ENCODE measurements at places on chromosomes 6 and 20. TPM values are rescaled to one million over a fixed set of nuclear protein-coding genes. Genes with fewer than 3 reads are reported as not detected.

The RAET1L gene
- not detected for total RNA-seq

The DOK5 gene
- not detected for total RNA-seq

The NRM gene
- total RNA-seq, result 39.0 TPM

The PGC gene
- 0.26 TPM for total RNA-seq

The ADGB gene
- not detected for total RNA-seq

DNA sequence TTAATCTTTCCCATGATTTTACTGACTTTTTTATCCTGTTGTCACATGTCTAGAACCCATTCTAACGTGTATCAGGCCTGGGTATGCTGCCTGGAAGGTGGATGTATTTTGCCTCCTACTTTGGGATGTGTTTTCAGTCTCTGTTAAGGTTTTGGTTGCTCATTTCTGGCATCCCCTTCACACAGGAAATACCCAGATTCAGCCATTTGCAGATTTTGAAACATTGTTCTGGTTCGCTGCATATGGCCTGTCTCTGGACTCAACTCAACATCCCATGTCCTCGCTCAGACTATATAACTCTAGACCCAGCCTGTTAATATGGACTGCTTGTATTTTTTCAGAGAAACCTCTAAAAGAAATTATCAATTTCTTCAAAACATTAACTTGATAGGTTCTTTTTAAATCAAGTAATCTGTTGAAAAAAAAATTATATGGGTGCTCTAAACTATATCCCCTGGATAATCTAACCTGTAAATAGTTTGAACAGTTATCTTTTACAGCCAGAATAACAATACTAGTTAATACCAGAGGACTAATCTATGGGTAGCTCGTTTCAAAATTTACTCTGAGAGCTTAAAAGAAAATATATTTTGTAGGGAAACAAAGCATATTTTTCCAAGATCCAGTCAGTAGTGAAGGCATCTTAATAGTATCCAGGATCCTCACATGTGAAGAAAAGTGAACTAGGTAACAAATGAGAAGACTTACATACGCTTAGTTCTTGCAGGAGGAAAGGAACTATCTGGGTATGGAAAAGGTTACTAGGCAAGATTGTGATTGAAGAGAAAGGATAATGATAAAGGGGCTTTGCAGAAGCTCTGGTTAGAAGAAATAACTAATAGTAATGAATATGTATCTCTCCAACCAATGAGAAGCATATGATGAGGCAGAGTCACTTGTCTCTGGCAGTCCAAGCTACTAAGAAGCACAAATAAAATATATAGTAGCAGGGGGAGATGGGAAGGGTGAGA is 23.4 kb upstream of the HLA-DQB1 start:
- H3K36me3 ChIP-seq, result no peaks in the 10 kb centered on the region
- peak; percentile 79 for DNase-seq
- peaks cover 25% of the 10 kb centered on the region for H3K4me1 ChIP-seq
- H3K4me3 ChIP-seq, result 0 out of 2 replicates have a peak overlapping the region, but pooled peaks have one; percentile 14

DNA sequence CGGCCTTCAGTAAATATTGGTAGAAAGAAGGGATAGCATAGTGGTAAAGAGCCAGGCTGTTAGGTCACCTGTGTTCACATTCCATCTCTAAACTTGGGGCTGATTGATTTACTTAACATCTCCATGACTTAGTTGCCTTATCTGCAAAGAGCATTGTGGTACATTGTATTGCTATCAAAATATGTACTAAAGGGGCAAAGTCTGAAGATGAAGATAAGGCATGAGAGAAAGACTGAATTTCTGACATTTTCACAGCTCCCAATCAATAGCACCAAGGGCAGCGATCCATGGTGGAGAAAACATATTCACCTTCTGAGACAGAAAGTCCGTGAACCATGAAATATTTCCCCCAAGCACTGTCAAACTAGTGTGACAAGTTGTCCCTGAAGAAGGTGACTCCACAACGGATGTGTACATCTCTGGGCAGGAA is 223.3 kb upstream of the STXBP5 start:
- no peaks in the 10 kb centered on the region for H3K36me3 ChIP-seq
- H3K27me3 ChIP-seq, result no peaks in the 10 kb centered on the region
- no peaks in the 10 kb centered on the region for H3K4me1 ChIP-seq
- no peak for DNase-seq
- no peak overlapping the region for H3K4me3 ChIP-seq

- DNase-seq, result no peak
- no peaks in the 10 kb centered on the region for H3K4me1 ChIP-seq
- H3K36me3 ChIP-seq, result no peaks in the 10 kb centered on the region
- peak overlapping the region; percentile 49 for H3K4me3 ChIP-seq
Observed at GRCh38 chr20:58237318-58238132, 9.1 kb upstream of the ANKRD60 start.

DNA sequence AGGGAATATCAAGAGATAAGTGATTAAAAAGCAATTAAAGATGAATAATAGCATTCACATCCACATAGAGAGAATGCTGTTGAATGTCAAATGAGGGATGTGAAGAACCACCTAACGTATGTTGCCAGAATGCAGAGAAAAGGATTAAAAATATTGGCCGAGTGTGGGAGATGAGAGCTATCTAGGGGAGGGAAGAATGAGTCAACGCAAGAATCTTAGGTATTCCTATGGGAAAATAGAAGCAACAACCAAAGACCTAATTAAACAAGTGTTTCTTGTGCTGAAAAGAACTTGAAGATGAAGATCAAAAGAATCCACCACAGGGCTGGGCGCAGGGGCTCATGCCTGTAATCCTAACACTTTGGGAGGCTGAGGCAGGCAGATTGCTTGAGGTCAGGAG is 12.2 kb upstream of the RSPH3 start:
- no peak overlapping the region for H3K4me3 ChIP-seq
- H3K27ac ChIP-seq, result no peak overlapping the region
- H3K4me1 ChIP-seq, result no peaks in the 10 kb centered on the region
- no peaks in the 10 kb centered on the region for H3K36me3 ChIP-seq

DNA sequence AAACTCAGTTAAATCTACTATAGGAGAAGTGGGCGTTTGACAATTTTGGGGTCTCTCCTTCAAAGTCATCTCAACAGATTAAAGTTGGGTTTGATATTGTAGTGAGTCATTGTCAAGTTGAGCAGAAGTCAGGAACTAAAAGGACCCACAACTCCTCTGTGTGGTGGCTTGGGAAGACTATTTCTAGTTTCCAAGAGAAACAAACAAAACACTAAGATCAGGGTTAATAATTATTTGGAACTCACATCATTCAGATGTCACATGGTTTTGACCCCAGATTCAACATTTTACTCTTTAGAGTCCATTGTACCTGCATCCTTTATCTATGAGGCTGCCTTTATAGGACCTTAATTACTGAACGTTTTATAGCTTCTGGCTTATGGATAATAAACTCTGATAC is 45.3 kb upstream of the TINAG start:
- H3K27me3 ChIP-seq, result no peaks in the 10 kb centered on the region
- H3K4me1 ChIP-seq, result no peaks in the 10 kb centered on the region
- no peaks in the 10 kb centered on the region for H3K36me3 ChIP-seq
- no peak overlapping the region for H3K27ac ChIP-seq

DNA sequence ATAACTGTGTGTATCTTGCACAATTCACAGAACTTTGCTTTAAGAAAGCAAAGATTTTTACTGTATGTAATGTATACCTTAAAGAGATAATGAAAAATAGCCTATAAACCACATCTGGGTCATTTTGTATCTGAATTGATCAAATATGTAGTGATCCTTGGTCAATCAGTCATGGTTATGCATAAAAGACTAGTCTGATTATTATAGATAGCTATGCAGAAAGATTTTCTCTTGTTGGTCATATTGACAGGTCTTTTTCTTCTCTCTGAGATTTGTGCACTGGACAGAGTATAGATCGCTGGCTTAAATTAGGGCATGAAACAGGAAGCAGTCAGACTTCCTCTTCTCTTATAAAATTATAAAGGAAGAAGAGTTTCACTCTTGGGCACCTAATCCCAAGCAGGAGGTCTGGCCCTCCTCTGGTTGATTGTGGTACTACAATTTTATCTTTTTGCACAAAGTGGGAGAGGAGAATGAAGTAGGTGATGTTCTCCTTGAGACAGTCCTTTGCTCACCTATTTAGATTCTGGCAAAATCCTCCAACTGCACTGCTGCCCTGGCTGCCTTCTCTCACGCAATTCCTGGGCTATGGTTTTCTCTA is 380.9 kb upstream of the RGS17 start:
- H3K4me3 ChIP-seq, result no peak overlapping the region
- no peak for DNase-seq
- no peaks in the 10 kb centered on the region for H3K27me3 ChIP-seq
- H3K4me1 ChIP-seq, result no peaks in the 10 kb centered on the region
- H3K36me3 ChIP-seq, result no peaks in the 10 kb centered on the region
- H3K27ac ChIP-seq, result no peak overlapping the region

DNA sequence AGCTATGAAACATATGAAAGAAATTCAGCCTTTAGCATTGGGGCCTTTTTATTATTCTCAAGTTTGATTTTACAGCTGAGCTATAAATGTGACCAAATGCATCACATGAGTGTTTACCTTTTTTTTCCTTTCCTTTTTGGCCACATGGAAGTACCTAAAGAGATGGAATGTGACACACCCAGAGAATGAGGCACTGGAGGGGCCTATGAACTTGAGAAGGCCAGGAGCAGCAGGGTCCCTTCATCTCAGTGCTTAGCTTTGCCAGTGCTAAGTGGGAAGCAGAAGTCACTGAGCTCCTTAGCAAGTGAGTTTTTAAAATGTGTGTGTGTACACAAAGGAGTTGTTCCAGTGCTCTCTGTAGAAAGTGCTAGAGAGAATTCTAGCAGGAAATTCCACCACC is 44.7 kb downstream of the RREB1 start:
- peak overlapping the region; percentile 38 for H3K27ac ChIP-seq
- H3K4me1 ChIP-seq, result peaks cover 66% of the 10 kb centered on the region
- H3K4me3 ChIP-seq, result no peak overlapping the region
- no peak for DNase-seq

- peaks cover 13% of the 10 kb centered on the region for H3K4me1 ChIP-seq
- no peak overlapping the region for H3K27ac ChIP-seq
- H3K36me3 ChIP-seq, result no peaks in the 10 kb centered on the region
- DNase-seq, result no peak
- H3K27me3 ChIP-seq, result no peaks in the 10 kb centered on the region
Observed at GRCh38 chr6:1018041-1018440, 293.9 kb upstream of the FOXQ1 start.

DNA sequence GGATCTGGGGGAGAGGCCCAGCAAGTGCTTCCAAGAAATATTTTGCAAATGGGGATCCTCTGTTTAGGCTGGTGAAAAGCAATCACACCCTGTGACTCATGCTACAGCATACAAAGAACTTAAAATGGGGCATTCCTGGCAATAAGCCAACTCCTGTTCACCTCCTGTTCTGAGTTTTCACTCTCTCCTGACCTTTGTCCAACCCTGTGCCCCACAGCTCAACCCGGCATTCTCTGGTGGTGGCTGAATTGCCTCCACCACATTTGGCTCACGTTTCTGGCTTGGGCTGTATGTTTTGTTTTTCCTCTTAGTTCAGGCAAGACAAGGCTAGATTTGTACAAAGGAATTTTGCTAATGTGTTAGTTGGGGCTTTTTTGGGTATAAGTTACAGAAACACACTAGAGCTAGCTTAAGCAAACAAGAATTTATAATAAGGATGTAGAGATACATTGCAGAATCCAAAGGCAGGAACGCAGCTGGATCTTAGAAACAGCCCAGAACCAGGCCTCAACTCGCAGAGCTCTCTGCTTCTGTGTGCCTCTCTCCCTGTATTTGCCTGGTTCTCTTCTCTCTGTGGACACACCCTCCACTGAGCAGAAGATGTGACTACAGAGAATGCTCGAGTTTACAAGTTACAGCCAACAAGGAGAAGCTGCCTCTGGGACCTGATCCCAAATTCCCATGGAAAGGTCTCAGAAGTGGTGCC is 9.4 kb downstream of the ABCC10 start:
- no peak overlapping the region for H3K4me3 ChIP-seq
- H3K27me3 ChIP-seq, result no peaks in the 10 kb centered on the region
- H3K27ac ChIP-seq, result no peak overlapping the region
- no peak for DNase-seq
- no peaks in the 10 kb centered on the region for H3K4me1 ChIP-seq

GRCh38 chr20:20440886-20441658 is 73.2 kb downstream of the INSM1 start:
- H3K36me3 ChIP-seq, result no peaks in the 10 kb centered on the region
- no peaks in the 10 kb centered on the region for H3K27me3 ChIP-seq
- H3K27ac ChIP-seq, result no peak overlapping the region
- peaks cover 5% of the 10 kb centered on the region for H3K4me1 ChIP-seq
- no peak overlapping the region for H3K4me3 ChIP-seq
- no peak for DNase-seq

DNA sequence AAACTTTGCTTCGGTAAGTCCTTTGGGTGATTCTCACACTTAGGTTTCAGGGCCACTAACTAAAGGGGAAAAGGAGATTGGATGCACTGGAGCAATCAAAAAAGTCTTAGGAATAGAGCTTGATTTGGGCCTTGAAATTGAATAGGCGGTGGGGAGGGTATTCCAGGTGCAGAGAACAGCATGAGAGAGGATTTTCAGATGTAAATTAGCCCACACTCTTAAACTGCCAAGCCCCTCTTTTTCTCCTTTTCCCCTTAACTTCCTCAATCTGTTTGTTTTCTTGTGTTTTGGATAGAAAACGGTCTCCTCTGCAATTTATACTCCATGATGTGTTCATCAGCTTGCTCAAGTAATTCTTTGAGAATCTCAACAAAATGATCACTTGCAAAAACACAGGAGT is 62.1 kb upstream of the RIPOR2 start:
- peaks cover 11% of the 10 kb centered on the region for H3K4me1 ChIP-seq
- H3K27me3 ChIP-seq, result no peaks in the 10 kb centered on the region
- no peak for DNase-seq
- no peak overlapping the region for H3K4me3 ChIP-seq
- H3K36me3 ChIP-seq, result no peaks in the 10 kb centered on the region

DNA sequence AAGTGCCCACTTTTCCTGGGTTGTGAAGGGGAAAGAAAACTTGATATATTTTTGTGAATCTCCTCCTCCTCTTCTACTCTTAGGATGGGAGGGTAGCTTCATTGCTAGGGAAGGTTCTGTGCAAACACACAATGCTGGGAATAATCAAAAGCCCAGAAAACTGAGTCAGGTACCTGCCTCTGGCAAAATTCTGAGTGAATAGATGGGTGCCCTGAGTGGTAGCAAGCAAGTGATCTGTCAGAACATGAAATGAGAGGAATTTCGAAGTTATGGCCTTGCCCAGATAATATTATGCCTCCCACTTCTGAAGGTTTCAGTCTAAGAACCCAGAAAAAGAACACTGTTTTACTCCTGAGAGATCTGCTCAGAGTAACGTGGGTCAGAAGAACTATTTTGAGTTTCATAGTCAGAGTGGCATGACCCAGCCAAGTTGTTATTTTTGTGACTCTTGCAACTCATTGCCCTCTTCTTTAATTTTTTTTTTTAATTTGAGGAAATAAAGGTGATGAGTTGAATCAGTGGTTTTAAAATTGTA is 158.3 kb downstream of the BMP2 start:
- DNase-seq, result no peak
- H3K36me3 ChIP-seq, result no peaks in the 10 kb centered on the region
- H3K27ac ChIP-seq, result no peak overlapping the region

- no peak for DNase-seq
- no peak overlapping the region for H3K27ac ChIP-seq
- no peaks in the 10 kb centered on the region for H3K4me1 ChIP-seq
- H3K27me3 ChIP-seq, result peaks cover 4% of the 10 kb centered on the region
- no peak overlapping the region for H3K4me3 ChIP-seq
Observed at GRCh38 chr6:32107406-32107805, 1.7 kb downstream of the TNXB start.

GRCh38 chr20:63202021-63202420 is 13.9 kb downstream of the YTHDF1 start:
- no peak overlapping the region for H3K27ac ChIP-seq
- no peak for DNase-seq
- peaks cover 37% of the 10 kb centered on the region for H3K36me3 ChIP-seq
- H3K4me1 ChIP-seq, result no peaks in the 10 kb centered on the region
- H3K27me3 ChIP-seq, result no peaks in the 10 kb centered on the region
- H3K4me3 ChIP-seq, result no peak overlapping the region

GRCh38 chr6:111714416-111715270 is 109.0 kb upstream of the TRAF3IP2 start:
- H3K4me3 ChIP-seq, result no peak overlapping the region
- peaks cover 5% of the 10 kb centered on the region for H3K4me1 ChIP-seq
- no peak overlapping the region for H3K27ac ChIP-seq
